ENCODE measurements at places on chromosomes 5 and 9.
A peak's percentile ranks its signal among the peaks of the same experiment; 100 is the strongest.

GRCh38 chr5:82221020-82221419, 57.1 kb downstream of the RPS23 start:
- peak; percentile 20 for DNase-seq

GRCh38 chr9:106420511-106420944, 442.4 kb upstream of the ZNF462 start:
- peak; percentile 75 for DNase-seq

DNA sequence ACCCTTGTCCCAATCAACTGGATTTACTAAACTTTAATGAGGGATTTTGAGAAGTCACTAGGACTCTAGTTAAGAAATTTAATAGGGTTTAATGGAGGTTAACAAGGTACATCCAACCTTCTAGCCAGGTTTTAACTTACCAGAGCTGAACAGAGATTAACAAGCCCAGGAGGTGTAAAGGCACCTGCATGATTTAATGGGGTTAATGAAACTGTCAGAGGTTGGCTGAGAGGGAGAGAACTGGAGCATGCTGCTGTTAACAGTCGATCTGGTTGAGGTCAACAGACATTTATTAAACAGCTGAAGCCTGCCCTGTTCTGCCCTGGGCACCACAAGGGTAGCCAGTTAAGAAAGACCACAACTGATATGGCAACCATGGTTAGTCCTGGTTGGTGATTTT, 13.6 kb downstream of the HAND1 start:
- no peak for DNase-seq

- DNase-seq = no peak
Observed at GRCh38 chr5:170028124-170028523, 47.8 kb upstream of the INSYN2B start.

DNA sequence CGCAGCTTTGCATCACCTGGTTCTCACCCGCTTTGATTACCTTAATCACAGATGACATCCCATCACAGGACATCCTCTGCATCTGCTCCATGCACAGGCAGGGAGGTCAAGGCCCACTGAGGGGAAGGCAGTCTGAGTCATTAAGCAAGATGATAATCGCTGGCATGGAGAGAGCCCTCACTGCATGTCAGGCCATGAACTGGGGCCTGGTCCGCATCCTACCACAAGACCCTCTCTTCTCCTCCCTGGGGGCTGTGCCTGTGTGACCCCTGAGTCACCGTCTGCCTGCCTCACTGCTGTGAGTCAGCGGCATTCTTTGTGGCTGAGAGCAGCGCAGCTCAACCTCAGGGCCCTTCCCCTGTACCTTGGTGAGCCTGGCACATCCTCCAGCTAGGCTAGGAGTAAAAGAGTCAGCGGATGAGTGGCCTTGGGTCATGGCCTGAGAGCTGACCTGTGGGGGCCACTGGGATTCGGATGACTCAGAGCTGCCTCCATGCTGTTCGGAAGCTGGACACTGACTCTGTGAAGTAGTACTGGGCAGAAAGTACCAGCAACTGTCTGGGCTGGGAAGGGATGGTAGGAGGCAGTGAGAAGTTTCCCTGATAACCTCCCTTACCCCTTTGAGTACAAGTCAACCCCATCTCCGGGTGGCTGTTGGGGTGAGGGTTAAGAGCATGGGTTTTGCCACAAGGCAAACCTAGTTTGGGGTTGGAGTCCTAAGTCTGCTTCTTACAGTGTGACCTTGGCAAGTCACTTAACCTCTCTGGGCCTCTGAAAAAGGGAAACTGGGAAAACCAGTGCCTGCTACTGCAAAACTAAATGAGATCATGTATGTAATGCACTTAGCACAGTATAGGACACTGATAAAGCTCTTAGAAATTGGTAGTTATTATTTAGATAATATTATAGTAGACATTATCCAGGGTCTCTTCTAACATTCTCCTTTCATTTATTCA, 14.6 kb upstream of the ARSI start:
- DNase-seq = peak; percentile 82

- no peak for DNase-seq
Observed at GRCh38 chr5:54861212-54861894, 124.0 kb downstream of the ESM1 start.

DNA sequence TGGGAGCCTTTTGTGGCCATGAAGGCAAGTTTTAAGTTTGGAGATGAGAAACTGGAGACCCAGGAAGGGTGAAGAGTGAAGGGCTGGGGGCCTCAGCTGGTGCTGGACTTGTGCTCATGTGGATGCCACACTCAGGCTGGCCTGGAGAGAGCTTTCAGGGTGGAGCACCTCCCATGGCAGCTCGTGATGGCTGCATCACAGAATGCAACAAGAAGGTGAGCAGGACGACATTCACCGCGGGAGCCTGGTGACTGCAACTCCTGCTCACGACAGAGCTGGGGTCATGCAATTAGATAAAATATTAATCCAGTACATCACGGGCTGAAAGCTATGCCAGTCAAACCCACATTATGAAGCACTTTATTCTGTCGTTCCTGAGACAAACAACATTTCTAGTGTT, 59.7 kb downstream of the SEMA4D start:
- DNase-seq = no peak

DNA sequence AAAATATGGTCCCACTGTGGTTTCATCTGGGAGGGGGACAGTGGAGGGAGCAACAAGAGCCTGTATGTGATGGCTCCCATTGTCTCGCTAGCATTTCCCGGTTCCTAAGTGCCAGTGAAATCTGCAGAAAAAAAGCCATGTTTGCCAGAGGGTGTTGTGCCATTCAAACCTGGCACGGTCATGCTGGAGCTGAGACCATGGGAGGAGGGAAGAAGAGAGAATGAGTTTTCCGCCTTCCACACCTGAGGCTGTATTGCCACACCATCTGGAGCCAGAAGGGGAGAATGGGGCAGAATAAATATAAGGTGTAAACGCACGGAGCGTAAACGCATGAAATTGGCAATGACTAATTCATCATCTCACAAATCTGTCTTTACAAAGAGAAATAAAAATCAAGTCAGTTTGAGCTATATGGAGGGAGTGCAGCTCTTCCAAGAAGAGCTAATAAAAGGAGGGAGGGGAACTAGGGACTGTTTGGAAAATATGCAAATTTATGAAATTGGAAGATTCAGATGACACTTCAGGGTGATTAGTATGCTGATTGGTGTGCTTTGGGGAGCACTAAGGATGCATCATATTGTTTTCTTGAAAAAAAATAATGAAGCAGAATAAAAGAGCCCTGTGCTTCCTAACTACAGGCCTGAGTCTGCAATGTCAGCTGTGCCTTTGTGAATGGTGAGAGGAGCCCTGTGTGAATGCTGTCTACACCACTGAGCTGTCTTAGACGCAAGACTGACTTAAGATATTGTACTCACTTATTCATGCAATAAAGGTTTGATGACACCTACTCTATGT, 237.9 kb downstream of the NSG2 start:
- DNase-seq = no peak

DNA sequence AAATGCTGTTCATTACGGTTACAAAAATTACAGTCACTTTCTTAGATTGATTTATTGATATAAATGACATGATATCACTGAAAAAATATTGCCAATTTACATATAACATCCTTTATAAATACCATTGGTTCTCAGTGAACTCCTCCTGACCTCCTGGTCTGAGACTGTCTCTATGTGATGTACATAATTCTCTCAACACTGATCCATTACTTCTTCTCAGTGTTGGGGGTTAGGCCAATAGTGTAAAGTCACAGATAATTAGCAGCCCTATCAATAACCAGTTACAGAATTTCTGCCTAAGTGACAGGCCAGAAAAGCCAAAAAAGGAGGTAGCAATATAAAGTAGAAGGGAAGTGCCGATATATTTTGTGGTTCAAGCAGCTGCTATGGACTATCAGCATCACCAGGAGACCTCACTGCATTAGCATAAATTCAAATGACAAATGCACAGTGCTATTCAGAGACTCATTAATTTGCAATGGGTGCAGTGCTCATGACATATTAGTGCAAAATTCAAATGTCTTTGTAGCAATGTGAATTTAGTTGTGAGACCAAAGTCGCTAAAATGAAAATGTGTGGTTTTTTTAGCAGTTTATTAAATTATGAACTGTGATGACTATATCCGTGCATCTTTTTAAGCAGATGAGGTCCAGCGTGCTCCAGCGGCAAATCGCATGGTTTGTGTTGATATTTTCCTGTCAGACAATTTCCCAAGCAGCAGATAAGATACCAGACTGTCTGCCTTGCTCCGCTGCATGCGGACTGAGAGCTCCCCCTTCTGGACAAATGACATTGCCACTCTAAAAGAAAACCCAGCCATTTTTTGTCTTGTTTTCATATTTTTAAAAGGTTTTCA, 144.6 kb downstream of the CETN3 start:
- DNase-seq = peak; percentile 65

- DNase-seq = no peak
Observed at GRCh38 chr9:87256973-87257372, 240.7 kb upstream of the DAPK1 start.

GRCh38 chr9:124349675-124350493, 65.4 kb downstream of the PSMB7 start:
- DNase-seq = no peak

- DNase-seq = no peak
Observed at GRCh38 chr5:78095125-78095524, 199.4 kb downstream of the AP3B1 start.

DNA sequence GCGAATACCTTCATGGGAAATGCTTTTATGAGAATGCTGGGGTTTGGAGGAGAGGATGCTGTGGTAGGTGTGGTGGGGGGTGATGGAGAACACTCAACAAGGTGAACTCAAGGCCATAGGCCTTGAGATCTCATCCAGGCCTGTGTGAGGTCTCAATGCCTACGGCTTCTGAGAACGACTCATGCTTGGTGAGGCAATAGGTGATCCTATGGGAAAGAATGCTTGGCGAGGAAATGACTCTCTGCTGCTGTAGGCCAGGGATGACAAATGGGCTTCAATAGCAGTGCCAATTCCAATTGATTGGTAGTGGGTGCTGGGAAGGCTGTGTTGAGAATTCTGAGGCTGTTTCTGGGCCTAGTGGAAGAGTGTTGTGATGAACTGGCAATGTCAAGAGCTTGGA, 280.2 kb upstream of the CLINT1 start:
- DNase-seq = no peak

- no peak for DNase-seq
Observed at GRCh38 chr5:25255128-25255527, 610.4 kb upstream of the CDH10 start.

DNA sequence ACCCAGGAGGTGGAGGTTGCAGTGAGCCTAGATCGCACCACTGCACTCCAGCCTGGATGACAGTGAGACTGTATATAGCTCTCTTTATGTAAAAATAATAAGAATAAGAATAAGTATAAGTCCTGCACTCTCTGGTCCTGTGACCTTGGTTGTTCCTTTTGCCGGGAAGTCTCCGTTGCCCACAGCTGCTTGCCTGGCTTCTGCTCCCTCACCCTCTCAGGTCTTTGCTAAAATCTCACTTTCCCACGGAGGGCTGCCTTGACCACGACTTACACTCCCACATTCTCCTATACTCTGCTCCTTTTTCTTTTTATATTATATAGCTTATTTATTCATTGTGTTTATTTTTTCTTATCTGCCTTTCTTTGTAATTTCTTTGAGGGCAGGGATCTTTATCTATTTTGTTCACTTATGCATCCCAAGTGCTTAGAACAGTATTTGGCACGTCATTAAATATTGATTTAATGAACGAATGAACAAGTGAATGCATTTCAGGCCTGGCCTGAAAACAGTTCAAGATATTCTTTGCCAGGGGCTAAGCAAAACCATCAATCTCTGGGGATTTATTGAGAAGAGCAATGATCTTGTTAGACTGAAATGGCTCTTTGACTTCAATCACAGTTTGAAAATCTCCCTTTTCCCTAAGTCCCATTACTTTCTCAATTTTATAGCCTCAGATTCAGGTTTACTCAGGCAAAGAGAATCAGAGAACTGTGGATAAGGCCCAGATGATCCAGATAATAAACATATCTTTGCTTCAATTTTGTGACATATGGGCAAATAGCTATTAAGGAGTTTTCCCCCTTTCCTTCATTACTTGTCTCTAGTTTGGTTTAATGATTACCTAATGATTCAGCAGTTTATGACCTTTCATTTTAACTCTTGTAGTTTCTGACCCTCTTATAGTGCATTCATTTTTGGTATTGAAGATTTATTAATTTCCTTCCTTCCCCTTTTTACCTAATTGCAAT, 60.8 kb upstream of the TMC1 start:
- no peak for DNase-seq

- DNase-seq = no peak
Observed at GRCh38 chr9:98231770-98232478, 23.5 kb downstream of the TBC1D2 start.

GRCh38 chr9:93968451-93969327, 13.5 kb upstream of the BARX1 start:
- no peak for DNase-seq

- DNase-seq = no peak
Observed at GRCh38 chr5:131528682-131529081, 106.3 kb downstream of the RAPGEF6 start.

DNA sequence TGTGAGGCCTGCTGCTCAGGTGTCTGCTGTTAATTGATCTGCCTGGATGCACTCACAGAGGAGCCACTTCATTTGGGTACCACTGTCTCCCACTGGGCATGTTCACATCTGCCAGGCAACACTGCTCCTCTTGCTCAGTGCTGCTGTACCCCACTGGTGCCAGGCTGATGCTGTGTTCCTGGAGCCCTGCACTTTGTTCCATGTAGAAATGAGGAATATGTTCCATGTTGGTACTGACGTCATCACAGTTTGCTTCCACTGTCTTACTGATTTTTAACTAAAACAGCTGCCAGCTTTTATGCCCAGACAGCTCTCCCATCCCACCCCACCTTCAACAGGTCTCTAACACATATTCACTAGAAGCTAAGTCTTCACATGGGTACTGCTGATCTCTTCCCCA, 355.7 kb downstream of the LRRC70 start:
- no peak for DNase-seq

DNA sequence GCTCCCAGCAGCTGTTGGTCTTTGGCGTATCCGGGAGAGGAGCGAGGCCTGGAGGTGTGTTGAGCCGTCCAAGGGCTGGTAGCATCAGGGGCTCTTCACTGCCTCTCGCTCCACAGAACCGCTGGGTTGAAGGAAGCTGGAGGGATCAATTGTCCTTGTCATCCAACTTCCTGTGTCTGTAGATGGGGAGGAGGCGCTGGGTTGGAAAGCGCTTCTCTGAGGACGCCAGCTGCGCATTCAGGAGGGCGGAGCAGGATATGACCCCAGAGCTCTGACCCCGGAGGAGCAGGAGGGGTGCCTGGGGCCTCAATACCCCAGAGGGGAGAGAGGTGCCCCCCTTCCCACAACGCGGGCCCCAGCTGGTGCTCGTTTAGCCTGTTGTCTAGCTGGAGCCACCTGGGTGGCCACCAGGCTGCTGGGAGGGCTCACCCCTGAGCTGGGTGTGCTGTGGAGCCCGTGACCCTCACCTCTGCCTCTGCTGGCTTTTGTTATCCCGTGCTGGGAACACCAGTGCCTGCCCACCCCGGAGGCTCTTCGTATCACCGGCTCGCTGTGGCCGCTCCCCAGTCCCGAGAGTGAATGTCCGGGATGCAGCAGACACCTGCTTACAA, 2.0 kb upstream of the DBH start:
- DNase-seq = peak; percentile 23

- DNase-seq = peak; percentile 88
Observed at GRCh38 chr9:33135470-33135958, 31.6 kb downstream of the B4GALT1 start.

GRCh38 chr9:111050819-111051218, 12.5 kb upstream of the LPAR1 start:
- no peak for DNase-seq

Measured in muscle of back (tissue), 13 donors.